ENCODE measurements at places on chromosomes 11 and 22.

- no peak for DNase-seq
Observed at GRCh38 chr11:78878631-78879030, 304.0 kb upstream of the NARS2 start.

DNA sequence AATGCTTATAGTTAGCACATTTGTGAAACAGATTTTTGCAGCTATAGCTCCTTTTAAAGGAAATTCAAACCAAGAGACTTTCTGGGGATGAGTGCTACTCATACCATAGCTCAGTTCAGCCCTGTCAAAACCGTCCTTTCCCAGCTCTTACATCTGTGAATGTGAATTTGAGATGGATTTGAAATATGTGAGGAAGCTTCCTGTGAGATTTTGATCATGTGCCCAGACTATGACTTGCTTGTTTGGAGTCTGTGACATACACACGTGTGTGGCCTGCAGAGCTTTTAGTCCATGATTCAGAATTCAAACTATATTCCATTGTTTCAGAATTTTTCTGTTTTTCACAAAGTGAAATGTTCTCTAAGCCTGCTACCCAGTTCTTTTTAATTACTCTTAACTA is 4.4 kb upstream of the MMP1 start:
- no peak for DNase-seq

GRCh38 chr22:23272834-23273233 is 92.5 kb downstream of the BCR start:
- DNase-seq: no peak

DNA sequence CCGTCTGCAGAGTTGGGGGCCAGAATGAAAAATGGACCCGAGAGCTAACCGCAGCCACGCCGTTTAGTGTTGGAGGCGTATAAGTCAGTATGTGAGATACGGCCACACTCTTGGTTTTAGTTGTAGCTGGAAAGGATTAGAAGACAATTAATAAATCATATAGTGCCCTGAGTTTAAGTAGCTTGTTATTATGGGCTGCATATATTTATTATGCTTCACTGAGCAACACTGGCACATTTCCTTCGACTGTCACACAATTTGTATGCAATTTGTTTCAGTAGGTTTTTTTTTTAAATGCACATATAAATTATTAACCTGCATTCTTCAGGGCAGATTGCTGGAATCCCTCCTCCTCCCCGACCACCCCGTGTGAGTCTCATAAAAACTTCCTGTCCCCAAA is 56.9 kb downstream of the PKNOX2 start:
- DNase-seq: no peak

- DNase-seq: no peak
Observed at GRCh38 chr11:111291764-111292163, 6.6 kb upstream of the POU2AF3 start.

- DNase-seq: no peak
Observed at GRCh38 chr11:2541881-2542361, 97.1 kb downstream of the KCNQ1 start.
